ENCODE measurements at places on chromosomes 7 and 10.

DNA sequence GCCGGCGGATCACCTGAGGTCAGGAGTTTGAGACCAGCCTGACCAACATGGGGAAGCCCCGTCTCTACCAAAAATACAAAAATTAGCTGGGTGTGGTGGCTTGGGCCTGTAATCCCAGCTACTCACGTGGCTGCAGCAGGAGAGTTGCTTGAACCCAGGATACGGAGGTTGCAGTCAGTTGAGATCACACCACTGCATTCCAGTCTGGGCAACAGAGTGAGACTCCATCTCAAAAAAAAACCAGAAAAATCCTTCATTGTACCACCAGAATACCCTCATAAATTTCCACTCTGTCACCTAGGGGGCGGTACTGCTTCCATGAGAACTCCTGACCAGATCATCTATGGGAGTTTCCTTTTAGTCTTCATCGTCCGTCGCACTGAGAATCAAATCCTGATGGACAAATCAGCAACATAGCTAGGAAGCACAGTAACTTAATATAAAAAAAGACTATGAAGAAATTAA lies 225.8 kb upstream of the KLF14 start:
- DNase-seq: no peak

- DNase-seq: no peak
These were observed 40.9 kb downstream of the JCAD start for GRCh38 chr10:30018496-30018895.

GRCh38 chr7:27242555-27243339 lies at the start of gene EVX1:
EVX1 (plus strand) TSS chr7:27242802; CDS start chr7:27243031, 229 bp downstream.
- DNase-seq: no peak

- no peak for DNase-seq
These were observed 149.3 kb upstream of the SHH start for GRCh38 chr7:155961241-155962190.

- DNase-seq: no peak
These were observed 98.3 kb upstream of the TCF7L2 start for GRCh38 chr10:112851588-112852211.

- no peak for DNase-seq
These were observed 37.3 kb downstream of the KIF20B start for GRCh38 chr10:89738551-89739209.

- no peak for DNase-seq
These were observed 44.8 kb upstream of the ORC5 start for GRCh38 chr7:104252409-104253134.

DNA sequence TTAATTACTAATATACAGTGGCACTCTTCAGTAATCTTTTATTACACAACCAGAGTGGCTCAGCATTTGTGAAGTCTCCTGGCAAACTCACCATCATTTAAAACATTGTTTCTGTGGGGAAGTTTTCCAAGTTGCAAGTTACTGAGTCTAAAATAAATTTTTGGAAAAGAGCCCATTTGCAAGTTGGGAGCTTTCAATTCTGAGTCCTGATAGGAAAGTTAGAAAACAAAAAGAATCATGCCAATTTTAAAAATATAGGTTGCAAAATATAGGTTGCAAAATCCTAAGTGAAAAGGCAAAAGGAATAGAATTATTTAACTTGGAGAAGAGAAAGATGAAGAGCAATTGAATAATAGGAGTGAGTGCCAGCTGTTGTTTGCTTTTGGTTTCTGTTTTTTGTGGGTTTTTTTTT lies 378.8 kb upstream of the C7orf33 start:
- no peak for DNase-seq

DNA sequence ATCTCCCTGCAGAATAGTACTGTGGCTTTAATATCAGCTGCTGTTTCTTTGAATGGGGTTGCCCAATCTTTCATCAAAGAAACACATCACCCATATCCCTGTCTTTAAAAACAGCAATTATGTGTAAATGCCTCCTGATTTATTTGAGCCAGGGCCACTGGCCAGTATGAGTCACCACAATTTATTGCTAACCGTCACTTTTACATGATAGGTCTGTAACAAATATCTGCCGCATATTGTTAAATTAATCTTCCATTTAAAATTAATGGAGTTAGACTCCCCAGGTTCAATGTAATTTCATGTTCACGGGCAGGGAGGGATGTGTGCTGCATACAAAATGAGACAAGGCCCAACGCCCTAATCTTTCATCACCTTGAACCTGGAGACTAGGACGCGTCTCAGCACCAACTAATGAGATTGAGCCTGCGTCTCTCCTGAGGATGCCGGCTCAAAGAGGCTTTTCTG lies 673.4 kb downstream of the AUTS2 start:
- DNase-seq: no peak

DNA sequence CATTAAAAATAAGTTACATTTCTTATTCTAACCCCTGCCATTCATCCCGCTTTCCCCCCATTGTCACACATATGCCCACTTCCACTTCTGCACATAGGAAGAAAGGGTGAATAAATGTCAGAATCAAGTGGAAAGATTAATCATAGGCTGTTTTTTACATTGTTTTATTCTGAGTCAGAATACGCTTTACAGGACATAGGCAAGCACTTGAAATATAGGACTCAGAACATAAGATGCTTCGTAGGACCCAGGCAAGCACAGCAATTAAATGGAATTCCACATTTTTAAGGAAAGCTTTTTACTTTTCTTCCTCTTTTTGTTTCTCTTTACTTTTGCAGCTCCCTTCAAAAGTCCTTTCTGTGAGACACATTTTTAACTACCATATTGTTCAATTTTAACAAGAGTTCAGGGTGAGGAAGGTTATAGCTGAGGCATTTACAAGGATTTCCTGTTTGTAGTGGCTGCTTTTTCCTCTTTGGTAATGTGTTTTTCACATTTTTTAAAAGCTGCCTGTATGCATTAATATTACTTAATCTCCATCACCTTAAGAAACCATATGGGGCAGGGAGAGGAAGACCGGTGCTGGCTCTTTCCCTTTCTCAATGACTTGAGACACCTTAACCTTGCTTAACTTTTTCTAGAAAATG lies 130.0 kb downstream of the TES start:
- no peak for DNase-seq

DNA sequence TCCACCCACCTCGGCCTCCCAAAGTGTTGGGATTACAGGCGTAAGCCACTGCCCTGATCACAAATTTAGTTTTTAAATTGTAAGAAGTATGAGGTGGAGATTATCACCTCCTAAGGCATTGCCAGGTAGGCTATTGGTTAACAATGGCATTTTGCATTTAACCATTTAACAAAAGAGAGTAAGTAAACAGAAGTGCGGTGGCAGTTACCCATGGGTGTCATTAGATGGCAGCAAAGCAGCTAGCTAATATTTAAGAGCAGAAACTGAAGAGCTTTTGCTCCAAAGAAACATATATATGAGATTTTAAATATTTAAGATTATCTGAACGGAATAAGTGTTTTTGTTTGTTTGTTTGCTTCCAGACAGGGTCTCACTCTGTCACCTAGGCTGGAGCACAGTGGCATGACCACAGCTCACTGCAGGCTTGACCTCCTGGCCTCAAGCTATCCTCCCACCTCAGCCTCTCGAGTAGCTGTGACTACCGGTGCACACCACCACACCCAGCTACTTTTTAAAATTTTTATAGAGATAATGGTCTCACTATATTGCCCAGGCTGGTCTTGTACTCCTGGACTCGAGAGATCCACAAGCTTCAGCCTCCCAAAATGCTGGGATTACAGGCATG lies 325.5 kb upstream of the C7orf33 start:
- DNase-seq: no peak

DNA sequence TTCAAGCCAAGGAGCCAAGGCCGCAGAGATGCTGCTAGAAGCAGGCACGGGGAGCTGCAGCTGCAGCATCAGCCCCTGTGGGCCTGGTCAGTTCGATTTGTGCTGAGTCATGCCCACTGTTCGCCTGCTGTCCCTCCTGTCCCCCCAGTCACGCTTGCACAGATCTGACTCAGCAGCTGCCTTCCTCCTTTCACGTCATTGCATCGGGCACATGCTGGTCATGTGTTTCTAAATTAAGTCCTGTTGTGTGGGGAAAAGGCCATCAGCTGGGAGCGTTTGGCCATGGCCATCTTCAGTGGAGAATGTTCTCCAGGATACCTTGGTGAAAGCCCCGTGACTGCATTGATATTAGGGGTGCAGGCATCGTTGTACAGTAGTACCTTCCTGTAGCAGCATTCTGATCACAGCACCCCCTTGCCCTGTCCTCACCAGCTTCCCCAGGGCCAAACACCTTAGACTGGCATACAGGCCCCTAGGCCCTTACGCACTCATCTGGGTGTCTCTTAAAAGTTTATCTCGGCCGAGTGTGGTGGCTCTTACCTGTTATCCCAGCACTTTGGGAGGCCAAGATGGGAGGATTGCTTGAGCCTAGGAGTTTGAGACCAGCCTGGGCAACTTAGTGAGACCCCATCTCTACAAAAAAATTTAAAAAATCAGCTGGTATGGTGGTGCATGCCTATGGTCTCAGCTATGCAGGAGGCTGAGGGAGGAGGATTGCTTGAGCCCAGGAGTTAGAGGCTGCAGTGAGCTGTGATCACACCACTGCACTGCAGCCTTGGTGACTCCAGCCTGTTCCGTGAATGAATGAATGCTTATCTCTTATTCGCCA lies 23.2 kb downstream of the POR start:
- DNase-seq: no peak

DNA sequence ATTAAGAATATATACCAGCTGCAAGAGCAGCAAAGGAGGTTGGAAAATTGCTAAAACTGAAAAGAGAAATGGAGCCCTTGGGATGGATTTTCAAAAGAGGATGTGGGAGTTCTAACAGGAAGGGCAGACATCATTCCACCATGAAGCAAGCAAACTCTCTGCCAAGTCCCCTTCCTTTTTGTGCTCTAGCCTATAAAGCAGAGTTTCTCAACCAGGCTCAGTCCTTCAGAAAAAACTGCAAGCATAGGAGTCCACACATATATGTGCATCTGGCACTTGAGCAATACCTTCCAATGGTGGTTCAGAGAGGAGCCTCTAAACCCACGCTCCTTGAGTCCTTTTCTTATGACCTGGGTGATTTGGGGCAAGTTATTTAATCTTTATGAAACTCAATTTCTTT lies 98.6 kb upstream of the MKX start:
- no peak for DNase-seq

DNA sequence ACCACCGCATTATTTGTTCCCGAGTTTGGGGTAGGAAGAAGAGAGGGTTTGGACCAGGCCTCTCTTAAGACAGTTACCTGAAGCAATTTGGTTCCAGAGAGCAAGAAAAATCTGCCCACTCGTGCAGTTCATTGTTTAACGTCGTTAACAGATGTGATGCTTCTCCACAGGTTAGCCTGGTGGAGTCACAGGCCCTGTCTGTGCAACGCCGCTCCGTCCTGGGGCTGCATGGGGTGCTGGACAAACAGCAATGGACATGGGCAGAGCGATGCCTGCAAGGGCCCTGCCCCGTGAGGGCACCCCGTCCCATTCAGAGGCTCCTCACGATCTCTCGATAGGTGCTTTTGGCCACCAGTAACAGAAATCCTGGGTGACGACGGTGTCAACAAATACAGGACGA lies 9.7 kb downstream of the FOXL3 start:
- no peak for DNase-seq

DNA sequence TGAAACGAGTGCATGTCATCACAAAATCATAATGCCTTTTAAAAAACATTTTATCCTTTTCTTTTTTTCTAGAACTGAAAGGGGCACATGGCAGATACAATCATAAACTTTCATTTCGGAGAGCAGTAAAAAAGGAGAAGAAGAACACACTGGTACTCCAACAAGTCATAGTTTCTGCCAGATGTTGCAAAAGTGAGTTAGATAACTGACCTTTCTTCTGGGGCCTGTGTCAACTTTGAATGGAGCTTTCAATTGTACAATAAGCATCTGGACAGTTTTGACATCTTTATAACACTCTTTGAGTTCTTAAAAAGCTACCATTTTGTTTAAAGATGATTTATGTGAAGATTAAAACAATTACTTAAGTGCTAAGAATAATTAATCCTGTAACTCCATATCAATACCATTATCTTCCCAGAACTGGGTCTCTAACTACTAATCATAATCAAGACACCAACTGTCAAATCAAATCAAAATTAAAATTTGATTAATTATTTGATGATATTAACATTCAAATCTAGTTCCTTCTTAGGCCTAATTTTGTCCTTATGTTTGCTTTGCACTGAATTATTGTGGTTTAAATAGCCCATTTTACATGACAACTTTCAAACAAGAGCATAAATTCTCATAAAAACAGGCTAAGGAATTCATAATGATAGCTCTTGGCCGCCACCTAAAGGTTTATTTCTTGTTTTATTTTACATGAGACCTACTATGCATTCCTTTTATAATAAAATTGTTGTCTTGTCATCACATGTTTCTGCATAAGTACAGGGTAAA lies 19.5 kb upstream of the ITGB8 start:
- DNase-seq: no peak

- DNase-seq: no peak
These were observed 127.6 kb downstream of the SLC16A9 start for GRCh38 chr10:59582058-59582457.

- DNase-seq: no peak
These were observed 75.3 kb upstream of the PTN start for GRCh38 chr7:137418841-137419240.

GRCh38 chr10:126551202-126551601 lies 119.3 kb downstream of the C10orf90 start:
- DNase-seq: no peak

GRCh38 chr7:155256761-155257481 lies 40.8 kb upstream of the INSIG1 start:
- no peak for DNase-seq

GRCh38 chr7:18210377-18210776 lies 182.7 kb upstream of the PRPS1L1 start:
- DNase-seq: no peak

DNA sequence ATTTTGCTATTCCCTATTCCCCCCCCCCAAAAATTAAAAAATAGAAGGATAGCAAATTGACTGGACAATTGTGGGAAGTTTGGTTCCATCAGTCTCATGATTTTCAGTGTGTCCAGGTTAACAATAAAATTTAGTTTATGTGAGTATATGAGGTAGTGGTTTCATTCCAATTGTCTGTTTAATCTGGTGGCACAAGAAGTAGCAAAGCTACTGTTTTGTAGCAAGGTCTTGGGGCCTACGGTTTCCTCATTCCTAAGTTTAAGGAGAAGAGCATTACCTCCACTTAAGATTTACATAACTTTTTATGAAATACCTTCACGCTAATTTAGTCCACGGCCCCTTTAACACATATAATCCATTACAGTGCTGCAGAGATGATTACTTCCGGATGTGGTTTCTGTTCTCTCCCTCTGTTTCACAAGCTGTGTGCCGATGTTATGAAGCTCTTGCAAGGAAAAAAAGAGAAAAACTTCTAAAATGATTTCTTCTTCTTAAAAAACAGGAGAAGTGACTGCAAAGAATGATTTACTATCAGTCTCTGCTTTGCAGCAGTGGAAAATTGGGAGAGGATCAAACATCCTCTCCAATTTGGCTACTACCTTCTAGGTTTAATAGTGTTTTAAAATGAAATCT lies 32.7 kb upstream of the NPVF start:
- DNase-seq: no peak

DNA sequence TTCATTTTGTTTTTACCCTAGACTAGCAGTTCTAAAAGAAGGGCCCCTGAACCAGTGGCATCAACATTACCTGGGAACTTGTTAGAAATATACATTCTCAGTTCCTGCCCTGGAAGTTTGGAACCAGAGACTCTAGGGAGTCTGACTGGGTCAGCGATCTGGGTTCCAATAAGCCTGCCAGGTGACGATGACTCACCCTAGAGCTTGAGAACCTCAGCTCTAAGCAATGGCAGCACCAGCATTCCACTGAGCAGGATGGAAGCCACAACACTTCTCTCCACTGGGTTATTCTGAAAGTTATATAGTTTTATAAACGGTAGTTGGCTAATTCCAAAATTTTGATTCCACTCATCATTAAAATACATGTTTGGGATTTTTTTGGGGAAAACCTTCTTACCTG lies 97.0 kb upstream of the AMPH start:
- no peak for DNase-seq

- no peak for DNase-seq
These were observed 147.9 kb downstream of the DNAH11 start for GRCh38 chr7:21690705-21691104.
